HuH-7 (cell line): ENCODE measurements at places on chromosomes 5 and 9.

- no peak for DNase-seq
These were observed 53.4 kb upstream of the KCNN2 start for GRCh38 chr5:114308508-114308907.

DNA sequence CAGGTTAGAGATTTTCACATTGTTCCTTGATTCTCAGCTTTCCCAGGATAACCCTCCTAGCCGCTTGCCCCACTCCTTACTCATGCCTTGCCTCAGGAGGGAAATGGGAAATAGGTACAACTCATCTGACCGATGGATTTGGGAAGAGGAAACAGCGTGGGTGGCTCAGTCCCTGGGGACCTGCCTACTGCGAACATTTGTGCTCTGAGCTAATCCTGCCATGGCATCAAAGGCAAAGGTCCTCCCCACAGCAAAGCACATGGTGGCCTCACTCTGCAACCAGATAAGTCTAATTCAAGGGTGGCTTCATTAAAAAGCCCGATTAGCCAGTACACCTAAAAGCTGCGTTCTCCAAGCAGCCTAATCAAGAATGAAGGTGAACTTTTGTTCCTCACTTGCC lies 82.4 kb upstream of the ADRA1B start:
- no peak for DNase-seq

DNA sequence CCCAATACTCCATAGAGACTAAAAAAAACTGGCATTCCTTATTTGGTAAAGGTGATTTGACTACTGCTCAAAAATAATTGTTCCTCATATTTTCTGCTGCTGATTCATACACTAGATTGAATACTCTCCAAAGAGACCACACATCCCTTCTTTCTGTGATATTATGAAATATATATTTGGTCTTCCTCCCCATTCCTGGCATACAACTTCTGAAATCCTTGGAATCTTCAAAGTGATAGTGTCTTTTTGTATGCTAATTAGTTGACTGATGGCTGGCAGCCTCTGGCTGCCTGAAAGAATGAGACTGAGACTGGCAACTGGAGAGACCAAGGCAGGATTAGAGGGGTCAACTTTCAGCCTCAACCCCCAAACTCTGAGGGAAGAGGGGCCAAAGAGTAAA lies 348.0 kb upstream of the RFX3 start:
- DNase-seq: no peak

DNA sequence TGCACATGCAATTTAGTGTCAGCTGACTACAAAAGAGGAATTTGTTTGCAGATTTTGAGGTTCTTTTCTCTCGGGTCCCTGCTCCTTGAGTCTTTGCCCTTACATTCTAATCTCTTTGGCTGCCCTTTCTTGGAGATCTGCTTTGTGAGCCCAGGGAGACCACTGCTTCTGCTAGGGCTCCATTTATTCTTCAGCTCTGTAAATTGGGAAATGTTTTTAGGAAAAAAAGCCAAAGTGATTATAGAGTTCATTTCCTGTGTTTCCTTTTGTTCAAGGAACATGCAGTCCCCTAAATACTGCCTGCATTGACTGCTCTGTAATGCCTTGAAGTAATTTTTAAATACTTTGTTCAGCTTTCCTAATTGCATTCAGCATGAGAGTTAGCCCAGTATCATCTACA lies 197.4 kb downstream of the CSNK1G3 start:
- DNase-seq: no peak

GRCh38 chr5:135541807-135542502 lies 6.2 kb upstream of the NEUROG1 start:
- DNase-seq: no peak
